Effector memory CD4-positive, alpha-beta T cell (primary cell): ENCODE measurements at places on chromosomes 12 and 14.
A peak's percentile ranks its signal among the peaks of the same experiment; 100 is the strongest.

- H3K27me3 ChIP-seq: no peaks in the 10 kb centered on the region
- no peak for DNase-seq
Observed at GRCh38 chr14:23024612-23025075, 10.1 kb downstream of the PSMB5 start.

GRCh38 chr12:77537663-77538062 lies 293.0 kb upstream of the NAV3 start:
- H3K4me3 ChIP-seq: no peak overlapping the region
- no peaks in the 10 kb centered on the region for H3K4me1 ChIP-seq
- no peak for DNase-seq
- H3K27me3 ChIP-seq: no peaks in the 10 kb centered on the region

GRCh38 chr12:2138294-2138693 lies 85.5 kb downstream of the CACNA1C start:
- no peak overlapping the region for H3K27ac ChIP-seq
- H3K4me3 ChIP-seq: no peak overlapping the region
- DNase-seq: no peak
- H3K4me1 ChIP-seq: no peaks in the 10 kb centered on the region
- H3K36me3 ChIP-seq: no peaks in the 10 kb centered on the region

DNA sequence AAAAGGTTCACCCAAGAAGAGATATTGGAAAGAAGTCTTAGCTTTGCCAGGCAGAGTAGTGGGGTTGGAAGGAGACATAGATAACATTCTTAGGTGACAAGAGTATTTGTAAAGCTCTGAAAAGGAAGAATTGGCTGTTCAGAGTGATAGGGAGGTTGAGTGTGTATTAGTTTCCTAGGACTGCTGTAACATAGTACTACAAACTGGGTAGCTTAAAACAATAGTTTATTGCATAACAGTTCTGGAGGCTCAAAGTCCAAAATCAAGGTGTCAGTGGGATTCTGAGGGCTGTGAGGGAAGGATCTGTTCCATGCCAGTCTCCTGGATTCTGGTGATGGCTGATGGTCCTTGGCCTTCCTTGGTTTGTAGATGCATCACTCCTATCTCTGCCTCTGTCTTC lies 156.8 kb downstream of the SLC5A8 start:
- no peaks in the 10 kb centered on the region for H3K27me3 ChIP-seq
- no peak for DNase-seq
- no peak overlapping the region for H3K4me3 ChIP-seq

DNA sequence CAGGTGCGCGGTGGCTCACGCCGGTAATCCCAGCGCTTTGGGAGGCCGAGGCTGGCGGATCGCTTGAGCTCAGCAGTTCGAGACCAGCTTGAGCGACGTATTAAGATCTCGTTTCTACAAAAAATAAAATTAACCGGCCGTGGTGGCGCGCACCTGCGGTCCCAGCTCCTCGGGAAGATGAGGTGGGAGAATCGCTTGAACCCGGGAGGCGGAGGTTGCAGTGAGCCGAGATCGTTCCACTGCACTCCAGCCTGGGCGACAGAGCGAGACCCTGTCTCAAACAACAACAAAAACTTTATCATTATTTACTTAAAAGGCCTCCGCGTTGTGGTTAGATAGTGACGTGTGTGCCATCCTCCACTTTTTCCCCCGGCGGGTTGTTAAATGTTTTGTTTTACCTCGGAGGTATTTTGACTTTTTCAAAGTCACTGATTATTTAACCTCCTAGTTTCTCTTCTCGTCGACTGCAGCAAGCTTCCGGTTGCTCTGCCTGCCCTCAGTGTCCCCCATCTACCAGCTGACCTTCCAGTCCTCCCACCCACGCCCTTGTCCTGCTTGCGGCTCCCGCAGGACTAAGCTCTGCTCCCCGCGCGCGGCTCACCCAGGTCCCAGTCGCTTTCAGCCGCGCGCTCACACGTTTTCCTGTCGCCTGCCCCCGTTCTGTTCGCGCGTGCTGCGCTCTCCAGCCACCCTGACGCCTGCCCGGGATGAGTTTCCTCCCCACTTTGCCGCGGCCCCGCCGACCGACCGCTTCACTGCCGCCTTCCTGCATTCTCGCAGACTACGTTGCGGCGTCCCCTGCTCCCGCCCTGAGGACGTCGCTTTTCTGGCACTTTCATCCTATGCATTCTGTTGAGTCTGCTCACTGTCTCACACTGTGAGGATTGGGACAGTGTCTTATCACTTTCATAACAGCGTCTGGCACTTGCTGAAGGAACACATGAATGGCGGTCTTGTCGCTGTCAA lies 1.2 kb upstream of the SCAF11 start:
- peak; percentile 56 for DNase-seq
- H3K27ac ChIP-seq: peak overlapping the region; percentile 99
- H3K36me3 ChIP-seq: no peaks in the 10 kb centered on the region
- no peaks in the 10 kb centered on the region for H3K27me3 ChIP-seq
- peaks cover 17% of the 10 kb centered on the region for H3K4me1 ChIP-seq

GRCh38 chr14:52950898-52951680 lies at the start of gene FERMT2:
Gene FERMT2, minus strand, starts transcription at chr14:52951050. Its CDS starts 482 bp downstream, at chr14:52950568.
- DNase-seq: no peak
- no peak within 1 kb of the TSS for H3K27ac ChIP-seq
- no peaks in the 10 kb centered on the region for H3K36me3 ChIP-seq
- H3K4me3 ChIP-seq: peak within 1 kb of the TSS; percentile 56

DNA sequence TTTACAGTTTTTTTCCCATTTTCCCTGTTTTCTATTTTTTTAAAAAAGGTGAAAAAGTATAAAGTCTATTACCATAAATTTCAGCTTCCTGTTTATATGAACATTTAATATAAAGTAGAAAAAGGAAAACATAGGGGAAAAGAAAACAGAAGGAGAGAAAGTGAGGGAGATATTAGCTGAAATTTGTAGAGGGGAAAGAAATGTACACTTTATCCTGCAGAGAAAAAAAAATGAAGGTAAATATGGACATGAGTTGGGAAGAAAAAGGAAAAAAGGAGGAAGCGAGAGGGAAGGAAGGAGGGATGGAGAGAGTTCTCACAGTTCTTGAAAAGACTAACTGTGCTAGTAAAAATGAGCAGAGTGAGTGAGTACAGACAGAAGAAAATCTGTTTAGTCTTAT lies 91.6 kb upstream of the BTG1 start:
- H3K27ac ChIP-seq: no peak overlapping the region
- H3K4me1 ChIP-seq: no peaks in the 10 kb centered on the region
- H3K4me3 ChIP-seq: no peak overlapping the region
- no peaks in the 10 kb centered on the region for H3K36me3 ChIP-seq
- DNase-seq: no peak
- H3K27me3 ChIP-seq: no peaks in the 10 kb centered on the region

DNA sequence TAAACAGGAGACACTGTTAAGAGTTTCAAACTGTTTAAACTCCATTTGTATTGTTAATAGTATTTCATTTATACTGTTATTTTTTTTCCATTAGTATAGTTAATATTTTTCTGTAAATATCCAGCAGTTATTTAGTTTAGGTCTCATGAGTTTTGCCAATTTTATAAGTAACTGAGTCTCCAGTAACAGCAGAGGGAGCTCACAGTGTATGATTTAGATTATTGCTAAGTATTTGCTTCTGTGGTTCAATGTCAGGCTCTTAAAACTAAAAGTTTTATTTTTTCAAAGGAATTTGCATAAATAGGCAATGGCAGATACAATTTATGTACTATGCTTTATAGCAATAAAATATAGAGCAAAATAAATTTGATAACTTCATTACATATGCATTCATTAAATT lies 209.7 kb downstream of the ATXN7L3B start:
- no peak for DNase-seq
- no peak overlapping the region for H3K4me3 ChIP-seq
- H3K36me3 ChIP-seq: no peaks in the 10 kb centered on the region

DNA sequence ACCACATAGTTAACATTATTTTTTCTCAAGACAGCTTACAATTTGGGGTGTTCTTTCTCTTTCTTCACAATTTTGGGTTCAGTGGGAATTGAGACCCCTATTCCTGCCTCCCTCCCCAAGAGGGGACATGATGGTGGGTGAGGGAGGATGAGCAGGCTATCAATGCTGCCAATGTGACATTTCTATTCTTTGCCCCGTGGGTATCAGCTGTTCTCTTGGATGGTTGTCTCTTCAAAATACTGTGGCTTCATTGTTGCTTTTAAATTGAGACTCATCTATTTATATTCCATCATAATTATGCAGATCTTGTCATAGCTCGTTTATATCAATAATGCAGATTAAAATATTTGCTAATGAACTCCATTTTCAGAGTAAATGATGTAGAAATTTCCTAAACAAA lies 56.5 kb upstream of the ANO4 start:
- H3K36me3 ChIP-seq: no peaks in the 10 kb centered on the region
- no peak overlapping the region for H3K27ac ChIP-seq
- no peaks in the 10 kb centered on the region for H3K4me1 ChIP-seq
- H3K4me3 ChIP-seq: no peak overlapping the region

GRCh38 chr12:54708826-54709225 lies 60.7 kb upstream of the DCD start:
- no peaks in the 10 kb centered on the region for H3K4me1 ChIP-seq
- no peaks in the 10 kb centered on the region for H3K36me3 ChIP-seq
- no peaks in the 10 kb centered on the region for H3K27me3 ChIP-seq
- no peak overlapping the region for H3K27ac ChIP-seq
- DNase-seq: no peak
- no peak overlapping the region for H3K4me3 ChIP-seq

DNA sequence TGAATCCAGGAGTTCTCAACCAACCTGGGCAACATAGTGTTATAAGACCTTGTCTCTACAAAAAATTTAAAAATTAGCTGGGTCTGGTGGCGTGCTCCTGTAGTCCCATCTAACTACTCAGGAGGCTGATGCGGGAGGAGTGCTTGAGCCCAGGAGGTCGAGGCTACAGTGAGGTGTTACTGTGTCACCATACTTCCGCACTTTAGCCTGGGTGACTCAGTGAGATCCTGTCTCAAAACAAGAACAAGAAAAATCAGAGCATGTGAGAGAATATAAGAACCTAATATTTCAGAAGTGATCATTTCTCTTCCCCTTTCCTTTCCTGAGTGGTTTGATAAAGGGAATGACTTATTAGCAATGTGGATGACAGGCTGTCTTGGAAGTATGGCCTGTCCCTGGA lies 9.5 kb downstream of the TRAF3 start:
- no peaks in the 10 kb centered on the region for H3K36me3 ChIP-seq
- no peaks in the 10 kb centered on the region for H3K27me3 ChIP-seq
- H3K4me3 ChIP-seq: no peak overlapping the region
- no peak for DNase-seq
- H3K4me1 ChIP-seq: peaks cover 9% of the 10 kb centered on the region

DNA sequence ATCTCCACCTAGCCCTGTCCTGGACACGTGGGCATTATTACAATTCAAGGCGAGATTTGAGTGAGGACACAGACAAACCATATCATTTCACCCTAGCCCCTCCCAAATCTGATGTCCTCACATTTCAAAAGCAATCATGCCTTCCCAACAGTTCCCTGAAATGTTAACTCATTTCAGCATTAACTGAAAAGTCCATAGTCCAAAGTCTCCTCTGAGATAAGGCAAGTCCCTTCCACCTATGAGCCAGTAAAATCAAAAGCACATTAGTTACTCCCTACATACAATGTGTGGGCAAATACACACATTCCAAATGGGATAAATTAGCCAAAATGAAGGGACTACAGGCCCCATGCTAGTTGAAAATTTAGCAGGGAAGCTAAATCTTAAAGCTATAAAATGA lies 546.0 kb upstream of the LMO3 start:
- no peak for DNase-seq
- H3K4me3 ChIP-seq: no peak overlapping the region
- H3K4me1 ChIP-seq: no peaks in the 10 kb centered on the region
- no peaks in the 10 kb centered on the region for H3K27me3 ChIP-seq

DNA sequence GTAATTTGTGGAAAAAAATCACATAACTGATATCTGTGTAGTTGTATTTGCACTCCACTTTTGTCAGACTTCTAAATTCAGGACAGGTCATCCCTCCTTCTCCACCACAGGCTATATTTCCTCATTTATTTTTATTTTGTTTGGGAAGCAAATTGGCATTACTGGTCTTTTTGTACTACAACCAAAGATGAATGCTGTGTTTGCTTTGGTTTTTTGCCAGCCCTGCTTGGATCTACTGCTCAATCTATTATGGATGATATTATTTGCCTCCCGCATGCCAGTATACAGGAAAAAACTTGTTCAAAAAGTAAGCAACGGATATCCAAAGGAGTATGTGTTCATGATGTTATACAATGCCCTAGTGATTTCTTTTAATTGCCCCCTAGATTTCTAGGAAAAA lies 948.8 kb downstream of the TRHDE start:
- H3K27me3 ChIP-seq: no peaks in the 10 kb centered on the region
- no peaks in the 10 kb centered on the region for H3K36me3 ChIP-seq
- DNase-seq: no peak
- H3K4me1 ChIP-seq: no peaks in the 10 kb centered on the region
- H3K4me3 ChIP-seq: no peak overlapping the region

DNA sequence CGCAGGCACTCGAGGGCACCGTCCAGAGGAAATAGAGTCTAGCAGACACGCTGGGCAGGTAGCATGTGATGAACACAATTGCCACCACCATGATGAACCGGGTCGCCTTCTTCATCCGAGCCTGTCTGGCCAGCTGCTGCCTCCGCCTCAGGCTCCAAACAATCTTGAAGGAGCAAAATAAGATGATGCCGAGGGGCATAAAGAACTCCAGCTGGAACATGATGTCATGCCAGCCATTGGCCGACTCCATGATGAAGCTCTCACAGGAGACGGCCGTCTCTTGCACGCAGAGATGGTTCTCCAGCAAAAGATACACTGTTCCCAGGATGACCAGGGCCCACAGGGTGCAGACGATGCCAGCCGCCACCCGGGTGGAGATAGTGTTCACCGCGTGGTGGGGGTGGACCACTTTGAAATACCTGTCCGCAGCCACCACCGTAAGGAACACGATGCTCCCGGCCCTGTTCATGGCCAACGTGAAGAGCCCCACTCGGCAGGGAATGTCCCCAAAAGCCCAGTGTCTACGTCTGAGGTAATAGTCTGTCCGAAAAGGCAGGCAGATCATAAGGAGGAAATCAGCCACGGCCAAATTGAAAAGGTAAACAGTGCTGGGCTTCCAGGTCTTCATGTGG lies 945 bp downstream of the HCAR1 start:
- peaks cover 19% of the 10 kb centered on the region for H3K4me1 ChIP-seq
- no peaks in the 10 kb centered on the region for H3K36me3 ChIP-seq
- H3K27me3 ChIP-seq: no peaks in the 10 kb centered on the region
- H3K4me3 ChIP-seq: no peak overlapping the region
- H3K27ac ChIP-seq: no peak overlapping the region

- peaks cover 7% of the 10 kb centered on the region for H3K4me1 ChIP-seq
- H3K27ac ChIP-seq: no peak overlapping the region
- no peaks in the 10 kb centered on the region for H3K36me3 ChIP-seq
- no peaks in the 10 kb centered on the region for H3K27me3 ChIP-seq
- H3K4me3 ChIP-seq: no peak overlapping the region
Observed at GRCh38 chr12:116321913-116322312, 44.4 kb upstream of the MED13L start.

GRCh38 chr12:74980510-74980909 lies 229.1 kb downstream of the KCNC2 start:
- no peaks in the 10 kb centered on the region for H3K36me3 ChIP-seq
- no peaks in the 10 kb centered on the region for H3K4me1 ChIP-seq
- no peak for DNase-seq

DNA sequence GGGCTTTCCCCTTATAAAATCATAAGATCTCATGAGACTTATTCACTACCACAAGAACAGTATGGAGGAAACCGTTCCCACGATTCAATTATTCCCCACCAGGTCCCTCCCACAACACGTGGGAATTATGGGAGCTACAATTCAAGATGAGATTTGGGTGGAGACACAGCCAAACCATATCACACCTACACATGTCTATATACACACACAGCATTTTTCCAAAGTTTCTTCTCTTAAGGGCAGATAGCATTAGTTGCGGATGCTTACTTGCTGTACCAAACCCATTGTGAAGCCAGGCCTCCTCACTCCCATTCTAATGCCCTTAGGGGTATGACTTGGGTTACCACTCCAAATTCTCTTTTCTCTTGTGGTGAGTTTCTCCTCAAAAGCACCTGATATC lies 104.1 kb upstream of the RAP1B start:
- no peak overlapping the region for H3K27ac ChIP-seq
- H3K4me1 ChIP-seq: no peaks in the 10 kb centered on the region
- no peak overlapping the region for H3K4me3 ChIP-seq
- H3K27me3 ChIP-seq: no peaks in the 10 kb centered on the region
